Left lobe of liver (tissue), 2 donors: ENCODE measurements at places on chromosomes 3 and 15.

- DNase-seq: no peak
Observed at GRCh38 chr3:117106396-117106795, 396.8 kb downstream of the TUSC7 start.

DNA sequence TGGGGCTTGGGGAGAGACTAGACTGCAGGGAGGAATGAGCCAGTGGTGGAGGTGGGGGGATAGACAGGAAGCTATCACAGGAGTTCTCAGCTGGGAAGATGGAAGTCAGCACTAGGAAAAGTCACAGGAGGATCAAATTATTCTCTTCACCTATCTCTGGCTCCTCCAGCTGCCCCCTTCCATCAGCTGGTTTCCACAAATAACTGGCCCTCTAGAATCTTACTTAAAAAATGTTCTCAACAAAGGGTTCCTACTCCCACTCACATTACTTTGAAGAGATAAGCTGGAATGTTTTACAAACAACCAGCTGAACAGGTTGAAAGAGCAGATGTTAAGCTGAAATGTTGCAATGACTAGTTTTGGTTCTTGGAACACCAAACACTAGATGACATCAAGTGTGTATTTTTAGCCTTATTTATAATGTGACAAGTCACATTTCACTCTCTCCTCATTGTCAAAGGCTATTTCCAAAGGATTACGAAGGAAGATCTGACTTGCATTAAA lies 102.7 kb upstream of the AADACL2 start:
- no peak for DNase-seq

DNA sequence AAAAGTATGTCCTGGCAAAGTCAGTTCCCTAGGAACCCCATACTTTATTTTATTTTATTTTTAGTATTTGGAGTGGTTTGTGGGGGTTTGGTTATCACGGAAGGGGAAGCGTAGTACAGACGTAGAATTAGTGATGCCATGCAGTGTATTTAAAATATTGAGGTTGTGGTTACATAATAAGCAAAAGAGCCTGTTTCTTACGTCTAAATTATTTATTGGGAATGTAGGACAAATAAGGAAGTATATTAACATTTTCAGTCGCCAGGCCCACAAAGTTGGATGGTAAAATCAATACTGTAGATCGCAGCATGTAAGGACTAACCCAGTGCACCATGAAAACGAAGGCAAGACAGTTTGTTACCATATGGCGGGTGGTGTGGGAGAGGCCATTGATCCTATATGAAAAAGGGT lies 558 bp downstream of the DTWD1 start:
- DNase-seq: no peak

DNA sequence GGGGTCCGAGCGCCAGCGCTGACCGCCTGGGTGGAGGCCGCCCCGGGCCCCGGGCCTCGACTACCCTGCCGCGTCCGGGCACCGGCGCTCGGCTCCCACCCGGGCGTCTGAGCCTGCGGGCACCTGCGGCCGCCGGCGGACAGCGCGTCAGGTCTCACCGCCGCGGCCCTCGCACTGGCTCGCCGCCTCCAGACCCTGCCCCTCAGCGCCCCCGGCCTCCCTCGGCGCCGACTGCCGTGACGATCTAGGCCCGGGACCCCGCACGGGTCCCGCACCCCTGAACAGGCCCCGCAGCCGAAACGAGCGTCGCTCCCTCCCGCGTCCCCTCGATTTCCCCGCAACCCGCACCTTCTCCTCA lies 297 bp downstream of the PRC1 start:
- no peak for DNase-seq

DNA sequence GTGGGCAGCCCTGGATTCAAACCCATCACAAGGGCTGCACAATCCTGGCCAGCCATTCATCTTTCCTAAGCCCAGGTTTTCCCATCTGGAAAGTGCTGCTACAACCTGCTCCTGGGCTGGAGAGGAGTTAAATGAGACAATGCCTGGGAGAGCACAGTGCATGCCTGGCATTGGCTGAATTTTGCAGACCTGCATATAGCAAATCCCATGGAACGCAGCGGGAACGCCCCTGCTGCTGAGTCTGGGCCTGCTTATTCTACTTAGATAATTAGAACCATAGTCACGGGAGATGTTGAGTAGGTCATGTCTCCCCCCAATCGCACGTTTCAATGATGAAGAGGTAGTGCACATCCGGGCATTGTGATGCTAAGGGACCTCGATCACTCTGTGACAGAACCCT lies 46.6 kb downstream of the ABTB1 start:
- no peak for DNase-seq

DNA sequence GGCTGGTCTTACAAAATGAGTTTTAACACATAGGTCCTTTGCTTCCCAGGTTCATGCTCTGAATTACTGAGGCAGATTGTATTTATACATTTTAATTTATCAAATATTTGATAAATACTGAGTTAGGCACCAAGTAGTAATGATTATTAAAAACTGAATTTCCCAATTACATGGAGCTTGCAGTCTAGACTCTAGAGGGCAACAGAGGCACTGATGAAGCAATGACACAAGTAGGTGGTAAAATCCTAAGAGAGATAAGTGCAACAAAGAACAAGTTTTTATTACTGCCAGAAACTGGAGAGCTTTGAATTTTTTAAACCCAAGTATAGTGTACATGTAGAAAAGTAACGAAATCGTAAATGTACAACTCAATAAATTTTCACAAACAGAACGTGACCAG lies 406.2 kb upstream of the RARB start:
- no peak for DNase-seq

- DNase-seq: no peak
Observed at GRCh38 chr3:128316481-128316891, 150.2 kb downstream of the DNAJB8 start.

DNA sequence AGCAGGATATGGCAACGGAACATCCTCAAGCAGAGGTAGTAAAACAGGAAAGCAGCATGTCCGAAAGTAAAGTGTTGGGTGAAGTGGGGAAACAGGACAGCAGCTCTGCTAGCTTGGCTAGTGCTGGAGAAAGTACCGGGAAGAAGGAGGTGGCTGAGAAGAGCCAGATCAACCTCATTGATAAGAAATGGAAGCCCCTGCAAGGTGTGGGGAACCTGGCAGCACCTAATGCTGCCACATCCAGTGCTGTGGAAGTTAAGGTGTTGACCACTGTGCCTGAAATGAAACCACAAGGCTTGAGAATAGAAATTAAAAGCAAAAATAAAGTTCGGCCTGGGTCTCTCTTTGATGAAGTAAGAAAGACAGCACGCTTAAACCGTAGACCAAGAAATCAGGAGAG lies 14.3 kb upstream of the ZBTB47 start:
- DNase-seq: no peak

- no peak for DNase-seq
Observed at GRCh38 chr3:183449391-183449790, 21.0 kb upstream of the MCF2L2 start.

DNA sequence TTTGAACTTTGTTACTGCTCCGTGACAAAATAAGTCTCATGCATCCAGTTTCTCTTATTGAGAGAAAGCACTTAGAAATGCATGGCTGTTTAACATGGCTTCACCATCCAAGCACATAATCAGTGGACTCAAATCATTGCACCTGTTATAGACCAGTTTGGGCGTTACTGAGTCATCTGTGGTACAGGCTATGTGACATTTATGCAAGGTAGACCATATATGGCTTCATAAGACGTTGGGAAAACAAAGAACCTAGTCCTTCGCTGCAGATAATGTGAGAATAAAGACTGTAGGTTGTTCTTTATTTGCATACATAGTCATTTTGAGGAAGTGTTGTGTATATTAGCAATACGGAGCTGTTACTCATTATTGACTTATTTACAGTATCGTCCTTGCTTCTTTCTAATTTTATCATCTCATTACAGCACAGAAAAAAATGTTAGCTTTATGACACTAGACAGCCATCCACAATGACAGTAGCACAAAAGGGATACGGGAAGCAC lies 374.7 kb downstream of the IL5RA start:
- no peak for DNase-seq

GRCh38 chr3:29827756-29828155 lies 546.9 kb downstream of the RBMS3 start:
- no peak for DNase-seq

DNA sequence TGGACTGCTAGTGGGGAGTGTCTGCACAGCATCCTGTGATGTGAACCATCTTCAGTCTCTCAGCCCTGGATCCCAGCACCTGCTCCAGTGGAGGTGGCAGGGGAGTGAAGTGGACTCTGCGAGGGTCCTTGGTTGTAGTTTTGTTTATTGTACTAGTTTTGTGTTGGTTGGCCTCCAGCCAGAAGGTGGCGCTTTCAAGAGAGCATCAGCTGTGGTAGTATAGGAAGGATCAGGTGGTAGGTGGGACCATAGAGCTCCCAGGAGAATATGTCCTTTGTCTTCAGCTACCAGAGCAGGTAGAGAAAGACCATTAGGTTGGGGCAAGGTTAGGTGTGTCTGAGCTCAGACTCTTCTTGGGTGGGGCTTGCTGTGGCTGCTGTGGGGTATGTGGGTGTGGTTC lies 20.9 kb downstream of the NEK11 start:
- DNase-seq: no peak

DNA sequence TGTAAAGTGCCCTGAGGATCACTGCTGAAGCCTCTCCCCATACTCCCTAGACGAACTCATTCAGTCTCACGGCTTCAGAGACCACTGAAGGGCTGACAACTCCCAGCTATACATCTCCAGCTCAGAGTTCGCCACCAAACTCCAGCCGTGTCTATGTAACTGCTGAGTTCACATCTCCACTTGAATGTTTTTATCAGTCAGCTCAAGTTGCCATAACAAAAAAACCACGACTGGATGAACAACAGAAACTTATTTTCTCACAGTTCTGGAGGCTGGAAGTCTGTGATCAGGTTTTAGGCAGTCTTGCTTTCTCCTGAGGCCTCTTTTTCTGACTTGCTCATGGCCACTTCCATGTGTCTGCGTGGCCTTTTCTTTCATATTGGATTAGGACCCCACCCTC lies 223.0 kb upstream of the LRRFIP2 start:
- DNase-seq: no peak

GRCh38 chr3:39937874-39938273 lies 128.5 kb downstream of the MYRIP start:
- no peak for DNase-seq

DNA sequence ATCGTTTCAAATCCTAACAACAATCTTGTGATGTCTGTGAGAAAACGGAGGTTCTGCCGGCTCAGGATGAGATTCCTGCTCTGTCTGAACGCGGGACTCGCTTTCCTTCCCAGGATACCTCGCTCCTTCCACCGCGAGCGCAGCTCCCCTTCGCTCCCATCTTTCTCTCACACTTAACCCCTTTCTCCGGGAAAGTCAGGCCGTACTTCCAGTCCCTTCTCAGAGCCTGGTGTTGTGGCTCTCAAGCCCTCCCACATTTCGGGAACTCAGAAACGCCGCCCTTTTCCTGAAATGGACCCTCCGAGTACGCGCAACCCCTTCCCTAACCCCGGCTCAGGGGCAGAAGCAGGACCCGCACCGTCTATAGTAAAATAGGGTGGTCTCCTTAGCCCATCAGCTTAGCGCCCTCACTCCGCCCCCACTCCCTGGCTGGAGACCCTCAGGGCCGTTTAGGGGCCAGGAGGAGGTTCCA lies 378 bp upstream of the FEM1B start:
- DNase-seq: no peak

- DNase-seq: no peak
Observed at GRCh38 chr15:92524161-92524560, 130.5 kb downstream of the ST8SIA2 start.

GRCh38 chr15:24734396-24734795 lies 58.8 kb downstream of the NPAP1 start:
- no peak for DNase-seq

GRCh38 chr3:193134856-193135255 lies 106.2 kb upstream of the PLAAT1 start:
- DNase-seq: no peak

- DNase-seq: no peak
Observed at GRCh38 chr3:177337541-177338331, 140.5 kb upstream of the TBL1XR1 start.

GRCh38 chr15:80495401-80495942 lies 91.3 kb downstream of the ARNT2 start:
- no peak for DNase-seq

DNA sequence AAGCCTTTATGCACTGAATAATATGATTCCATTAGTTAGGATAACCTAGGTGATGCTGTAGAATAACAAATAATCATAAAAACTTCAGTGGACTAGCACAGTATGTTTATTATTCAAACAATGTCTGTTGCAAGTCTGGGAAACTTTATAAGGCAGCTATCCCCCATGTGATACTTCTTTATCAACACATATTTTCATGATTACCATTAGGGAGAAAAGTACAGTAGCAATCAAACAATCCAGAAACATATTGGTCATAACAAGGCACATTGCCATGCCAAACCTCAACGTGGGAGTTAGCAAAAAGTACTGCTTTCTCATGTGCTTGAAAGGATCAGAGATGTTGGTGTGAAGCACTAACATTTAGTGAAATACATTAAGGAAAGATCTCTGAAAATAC lies 35.5 kb downstream of the EOMES start:
- no peak for DNase-seq
